ENCODE measurements at places on chromosomes 4 and X.

- H3K27ac ChIP-seq, result no peak overlapping the region
- no peaks in the 10 kb centered on the region for H3K27me3 ChIP-seq
- no peak for DNase-seq
- no peak overlapping the region for H3K4me3 ChIP-seq
- H3K36me3 ChIP-seq, result no peaks in the 10 kb centered on the region
These were observed 58.6 kb upstream of the MCF2 start for GRCh38 chrX:139766545-139766983.

- no peaks in the 10 kb centered on the region for H3K4me1 ChIP-seq
- DNase-seq, result no peak
- H3K27ac ChIP-seq, result no peak overlapping the region
- no peak overlapping the region for H3K4me3 ChIP-seq
These were observed 1077.3 kb upstream of the PCDH10 start for GRCh38 chr4:132071815-132072214.

GRCh38 chrX:17529151-17529745 is 154.2 kb downstream of the NHS start:
- DNase-seq, result no peak
- no peaks in the 10 kb centered on the region for H3K27me3 ChIP-seq
- peak overlapping the region; percentile 48 for H3K27ac ChIP-seq
- no peak overlapping the region for H3K4me3 ChIP-seq
- no peaks in the 10 kb centered on the region for H3K36me3 ChIP-seq

- H3K27me3 ChIP-seq, result no peaks in the 10 kb centered on the region
- H3K27ac ChIP-seq, result no peak overlapping the region
- H3K36me3 ChIP-seq, result no peaks in the 10 kb centered on the region
- H3K4me3 ChIP-seq, result no peak overlapping the region
- DNase-seq, result no peak
- no peaks in the 10 kb centered on the region for H3K4me1 ChIP-seq
These were observed 16.2 kb downstream of the SLC4A4 start for GRCh38 chr4:71355045-71355444.

DNA sequence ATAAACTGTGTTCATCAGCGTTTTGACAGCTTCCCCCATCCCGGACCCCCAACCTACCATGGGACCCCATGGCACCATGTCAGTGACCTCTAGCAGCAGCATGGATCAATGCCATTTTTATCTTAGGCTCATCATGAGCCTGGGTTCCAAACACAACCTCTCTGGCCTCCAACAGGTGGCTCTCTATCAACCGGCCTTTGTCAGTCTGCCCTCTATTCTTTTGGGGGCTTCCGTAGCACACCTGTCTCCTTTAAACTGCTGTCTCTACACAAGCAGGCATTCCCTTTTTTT is 721 bp upstream of the TMEM150C start:
- H3K4me3 ChIP-seq, result no peak overlapping the region
- H3K27ac ChIP-seq, result no peak overlapping the region
- no peaks in the 10 kb centered on the region for H3K36me3 ChIP-seq
- DNase-seq, result no peak
- H3K4me1 ChIP-seq, result no peaks in the 10 kb centered on the region

- no peaks in the 10 kb centered on the region for H3K36me3 ChIP-seq
- DNase-seq, result no peak
- no peaks in the 10 kb centered on the region for H3K27me3 ChIP-seq
- no peaks in the 10 kb centered on the region for H3K4me1 ChIP-seq
These were observed 30.2 kb upstream of the NKX6-1 start for GRCh38 chr4:84529169-84529751.

DNA sequence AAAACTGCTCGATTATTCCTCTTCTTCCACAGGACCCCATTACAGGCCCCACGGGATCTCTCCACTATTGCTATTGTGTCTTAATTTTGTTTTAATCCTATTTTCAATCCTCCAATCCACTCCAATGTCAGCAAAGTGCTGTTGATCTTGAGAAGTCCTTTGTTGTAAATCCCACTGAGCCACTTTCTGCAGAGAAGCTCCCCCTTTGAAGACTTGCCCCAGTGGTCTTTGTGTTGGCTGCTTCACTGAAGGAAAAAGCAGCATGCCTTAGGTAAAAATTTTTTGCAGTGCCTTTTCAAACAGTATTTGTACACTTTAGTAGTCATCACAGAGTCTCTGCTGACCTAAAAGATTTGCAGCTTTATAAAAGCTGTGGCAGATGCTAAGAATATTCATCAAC is 252.0 kb upstream of the SLC7A11 start:
- H3K27me3 ChIP-seq, result no peaks in the 10 kb centered on the region
- no peak for DNase-seq
- no peaks in the 10 kb centered on the region for H3K4me1 ChIP-seq
- H3K4me3 ChIP-seq, result no peak overlapping the region
- H3K36me3 ChIP-seq, result no peaks in the 10 kb centered on the region

GRCh38 chr4:25552580-25553271 is 102.9 kb upstream of the SLC34A2 start:
- H3K27ac ChIP-seq, result no peak overlapping the region
- H3K27me3 ChIP-seq, result no peaks in the 10 kb centered on the region
- no peak for DNase-seq
- H3K36me3 ChIP-seq, result no peaks in the 10 kb centered on the region

DNA sequence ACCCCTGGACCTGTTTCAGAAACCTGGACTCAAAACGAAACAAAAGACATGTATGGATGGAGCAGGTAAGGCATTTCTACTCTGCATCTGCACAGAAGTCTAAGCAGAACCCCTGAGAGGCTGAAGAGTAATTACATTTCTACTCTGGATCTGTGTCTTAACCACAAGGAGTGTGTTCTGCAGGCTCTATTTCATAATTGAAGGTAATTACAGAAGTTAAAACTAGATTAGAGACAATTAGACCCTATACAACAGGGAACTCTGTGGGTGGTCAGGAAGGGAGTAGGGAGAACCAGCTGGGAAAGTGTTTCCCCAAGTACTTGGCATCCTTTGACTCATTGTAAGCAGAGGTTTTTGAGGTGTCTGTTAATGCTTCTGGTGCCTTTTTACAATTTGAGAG is 69.8 kb downstream of the IGSF1 start:
- no peaks in the 10 kb centered on the region for H3K27me3 ChIP-seq
- DNase-seq, result no peak
- no peaks in the 10 kb centered on the region for H3K4me1 ChIP-seq
- no peak overlapping the region for H3K27ac ChIP-seq
- H3K36me3 ChIP-seq, result no peaks in the 10 kb centered on the region
- no peak overlapping the region for H3K4me3 ChIP-seq

DNA sequence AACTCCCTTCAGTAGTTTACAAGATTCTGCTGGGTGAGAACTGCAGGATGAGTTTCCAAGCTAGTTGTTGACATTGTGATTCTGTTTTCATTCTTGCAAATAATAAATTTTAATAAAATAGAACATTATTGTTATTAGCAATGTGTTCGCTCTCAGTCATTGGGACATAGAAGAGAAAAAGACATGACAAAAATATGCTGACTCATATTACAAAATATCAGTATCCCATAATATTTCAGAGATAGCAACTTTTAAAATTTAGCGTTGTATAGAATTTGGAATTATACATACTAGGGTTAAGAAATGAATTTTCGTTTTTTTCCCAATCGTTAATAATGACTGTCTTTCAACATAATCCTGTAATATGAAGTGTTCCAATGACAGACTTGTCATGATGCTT is 45.4 kb downstream of the KIT start:
- no peak overlapping the region for H3K4me3 ChIP-seq
- H3K27me3 ChIP-seq, result no peaks in the 10 kb centered on the region
- no peak overlapping the region for H3K27ac ChIP-seq
- no peak for DNase-seq

- DNase-seq, result no peak
- H3K4me1 ChIP-seq, result peaks cover 11% of the 10 kb centered on the region
- peaks cover 25% of the 10 kb centered on the region for H3K36me3 ChIP-seq
- no peak overlapping the region for H3K27ac ChIP-seq
- H3K4me3 ChIP-seq, result no peak overlapping the region
These were observed 108.9 kb downstream of the CDS1 start for GRCh38 chr4:84691800-84692199.
